ENCODE measurements at places on chromosomes 7 and 10.
A peak's percentile ranks its signal among the peaks of the same experiment; 100 is the strongest.

GRCh38 chr7:157309988-157310668 lies 26.7 kb upstream of the DNAJB6 start:
- DNase-seq = no peak

- DNase-seq = no peak
Measured at GRCh38 chr10:131625041-131625440, 275.8 kb upstream of the PPP2R2D start.

GRCh38 chr10:83724471-83725241 lies 414.7 kb upstream of the GHITM start:
- no peak for DNase-seq

DNA sequence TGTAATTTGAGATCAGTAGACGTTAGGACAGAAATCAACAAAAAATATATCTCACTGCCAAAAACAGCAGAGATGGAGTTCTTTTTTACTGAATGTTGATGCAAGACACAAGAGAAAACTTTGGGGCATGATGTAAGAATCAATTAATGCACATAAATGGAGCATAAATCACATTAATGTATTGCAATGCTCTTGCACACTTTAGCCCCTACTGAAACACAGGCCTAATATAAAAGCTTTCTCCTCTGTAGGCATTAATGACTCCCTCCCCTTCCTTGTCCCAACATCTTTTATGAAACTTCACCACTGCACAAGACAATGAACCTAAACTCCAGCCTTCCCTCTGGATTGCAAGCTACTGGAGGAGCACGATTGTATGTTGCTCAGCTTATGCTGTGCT lies 58.8 kb downstream of the CACNA2D1 start:
- no peak for DNase-seq

GRCh38 chr7:16652888-16653287 lies 6.9 kb downstream of the BZW2 start:
- no peak for DNase-seq

- DNase-seq = no peak
Measured at GRCh38 chr7:45098983-45099839, 10.4 kb upstream of the NACAD start.

DNA sequence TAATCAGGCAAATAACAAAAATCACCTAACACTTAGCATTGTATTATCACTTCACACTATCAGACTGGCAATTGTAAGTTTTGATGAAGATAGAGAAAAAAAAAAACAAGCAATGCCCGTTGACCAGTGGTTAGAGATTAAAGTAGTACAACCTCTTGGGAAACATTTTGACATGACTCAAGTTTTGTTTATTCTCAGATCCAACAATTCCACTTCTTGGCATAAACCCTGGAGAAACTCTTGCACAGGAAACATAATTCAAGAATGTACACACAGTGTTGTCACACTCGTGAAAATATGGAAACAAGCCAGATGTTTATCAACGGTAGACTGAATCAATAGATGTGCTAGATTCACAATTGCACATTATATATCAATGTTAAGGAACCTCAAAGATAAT lies 37.2 kb downstream of the FRMD4A start:
- DNase-seq = no peak

GRCh38 chr10:26291721-26292480 lies 75.3 kb downstream of the GAD2 start:
- DNase-seq = no peak

DNA sequence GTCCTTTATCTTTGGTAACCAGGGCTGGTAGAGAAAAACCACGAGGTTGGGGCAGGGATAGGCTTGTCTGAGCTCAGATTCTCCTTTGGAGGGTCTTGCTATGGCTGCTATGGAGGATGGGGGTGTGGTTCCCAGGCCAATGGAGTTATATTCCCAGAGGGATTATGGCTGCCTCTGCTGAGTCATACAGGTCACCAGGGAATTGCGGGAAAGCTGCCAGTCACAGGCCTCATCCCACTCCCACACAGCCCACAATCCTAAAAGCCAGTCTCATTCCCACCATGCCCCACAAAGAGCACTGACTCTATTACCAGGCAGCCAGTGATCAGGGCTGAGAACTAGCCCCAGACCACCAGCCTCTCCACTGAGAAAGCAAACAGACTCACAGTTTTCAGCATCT lies 316.6 kb upstream of the TMEM229A start:
- no peak for DNase-seq

DNA sequence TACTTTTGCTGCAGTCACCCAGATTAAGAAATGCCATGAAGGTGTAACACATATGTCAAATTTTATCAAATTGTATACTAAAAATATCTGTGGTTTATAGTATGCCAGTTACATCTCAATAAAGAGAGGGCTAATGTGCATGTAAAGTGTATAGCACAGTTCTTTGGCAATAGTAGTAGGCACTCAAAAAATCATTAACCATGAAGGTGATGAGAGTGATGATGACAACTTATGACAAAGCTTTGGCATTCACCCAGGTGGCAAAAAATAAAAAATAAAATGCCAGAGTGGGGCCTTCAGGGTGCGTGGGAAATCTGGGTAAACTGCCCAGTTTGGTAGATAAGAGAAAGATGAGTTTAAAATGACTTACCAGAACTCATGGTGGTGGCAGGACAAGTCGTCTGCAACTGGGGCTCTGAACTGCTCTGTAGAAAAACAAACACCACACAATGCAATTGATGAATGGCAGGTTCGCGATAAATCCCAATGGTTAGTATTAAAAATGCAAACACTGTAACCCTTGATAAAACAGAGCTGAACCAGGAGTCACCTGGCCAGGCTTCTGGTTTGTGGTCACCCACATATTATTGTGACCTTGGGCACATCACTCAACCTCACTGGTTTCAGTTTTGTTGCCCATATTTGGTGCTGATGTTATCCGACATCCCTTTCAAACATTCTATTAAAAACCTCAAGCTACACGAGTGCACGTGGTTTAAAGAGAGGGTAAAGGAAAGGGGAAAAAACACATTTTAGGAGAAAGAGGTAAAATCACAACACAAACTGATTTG lies 120.2 kb downstream of the SORBS1 start:
- no peak for DNase-seq

DNA sequence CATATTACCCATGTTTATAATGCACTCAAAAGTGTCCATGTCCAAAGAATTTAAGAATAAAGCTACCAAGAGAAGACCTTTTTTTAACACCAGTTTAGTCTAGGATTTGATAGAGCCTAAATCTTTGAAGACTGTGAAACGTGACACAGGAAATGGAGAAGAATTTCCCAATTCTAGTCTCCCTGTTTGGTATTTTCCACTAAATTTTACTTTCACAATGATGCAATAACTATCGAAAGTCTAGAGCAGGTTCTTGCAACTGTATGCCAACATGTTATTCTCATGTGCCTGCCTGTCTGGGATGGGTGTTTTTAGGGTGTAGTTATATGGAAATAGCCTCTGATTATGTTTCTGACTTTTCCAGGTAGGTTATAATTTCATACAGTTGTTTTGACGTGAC lies 6.9 kb upstream of the MXI1 start:
- no peak for DNase-seq

- DNase-seq = no peak
Measured at GRCh38 chr10:127441350-127442219, 107.5 kb upstream of the NPS start.

DNA sequence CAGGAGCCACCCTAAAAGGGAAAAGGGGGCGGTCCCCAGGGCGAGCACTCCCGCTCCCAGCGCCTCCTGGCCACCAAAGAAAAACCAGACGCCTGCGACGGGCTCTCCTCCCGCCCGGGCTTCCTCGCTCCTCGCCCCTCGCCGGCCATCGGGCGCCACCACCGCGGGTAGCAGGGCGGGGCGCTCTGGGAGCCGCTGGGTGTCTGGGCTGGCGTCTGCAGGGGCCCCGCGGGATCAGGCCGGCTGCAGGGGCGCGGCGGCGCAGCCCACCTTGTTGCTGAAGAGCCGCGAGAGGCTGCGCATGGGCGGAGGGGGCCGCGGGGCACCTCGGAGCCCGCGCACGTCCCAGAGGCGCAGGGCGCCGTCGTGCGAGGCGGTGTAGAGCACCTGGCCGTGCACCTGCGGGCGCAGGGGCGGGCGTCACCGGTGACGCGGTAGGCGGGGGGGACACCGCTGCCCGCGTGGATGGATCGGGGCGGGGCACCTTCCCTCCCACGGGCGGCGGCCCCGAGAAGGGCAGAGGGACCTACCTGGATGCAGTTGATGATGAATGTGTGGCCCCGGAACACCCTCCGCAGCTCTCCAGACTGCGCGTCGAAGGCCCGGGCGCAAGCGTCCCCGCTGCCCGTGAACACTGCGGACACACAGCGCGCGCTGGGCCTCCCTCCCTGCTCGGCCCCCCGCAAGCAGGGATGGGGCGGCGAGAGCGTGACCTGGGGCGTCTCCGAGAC lies 28.3 kb downstream of the WDR86 start:
- DNase-seq = peak; percentile 83

GRCh38 chr7:102415685-102416225 lies 17.6 kb upstream of the ORAI2 start:
- DNase-seq = peak; percentile 57

DNA sequence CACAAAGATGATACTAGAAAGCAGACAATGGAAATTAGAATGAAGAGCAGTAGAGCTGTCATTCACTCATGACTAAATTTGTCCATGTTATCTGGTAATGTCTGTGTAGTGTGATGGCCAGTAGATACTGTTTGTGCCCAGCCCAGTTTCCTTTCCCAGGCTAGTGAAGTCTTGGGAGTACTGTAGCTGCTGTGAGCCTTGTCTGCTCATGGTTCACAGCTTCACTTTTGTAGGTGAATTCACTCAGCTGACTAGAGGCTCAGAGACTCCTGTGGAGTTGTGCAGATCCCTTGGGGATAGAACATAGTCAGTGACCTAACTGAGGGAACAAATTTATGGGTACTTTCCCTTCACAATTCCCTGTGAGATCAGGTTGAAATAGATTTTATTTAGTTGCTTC lies 572.5 kb downstream of the ARL4A start:
- DNase-seq = no peak

DNA sequence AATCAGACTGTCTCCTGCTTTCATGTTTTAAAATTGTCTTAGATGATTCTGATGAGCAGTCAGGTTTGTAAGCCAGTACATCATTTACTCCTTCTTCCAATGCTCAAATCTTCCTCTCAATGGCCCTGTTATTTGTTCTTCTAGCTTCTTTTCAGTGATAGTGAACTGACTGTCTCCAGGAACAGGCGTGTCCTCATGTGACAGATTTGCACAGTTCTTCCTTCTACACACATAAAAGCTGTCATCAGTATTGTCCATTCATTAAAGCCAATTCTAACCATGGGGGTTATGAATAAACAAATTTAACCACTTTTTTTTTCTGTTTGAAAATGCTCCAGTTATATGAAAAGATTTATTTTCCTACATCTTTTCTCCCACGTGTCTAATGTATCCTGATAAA lies 308.7 kb upstream of the SORCS1 start:
- no peak for DNase-seq

- DNase-seq = no peak
Measured at GRCh38 chr7:4240520-4241303, 441.4 kb upstream of the FOXK1 start.

GRCh38 chr7:1945558-1945957 lies 275.5 kb downstream of the ELFN1 start:
- DNase-seq = no peak

GRCh38 chr7:64277630-64278029 lies 36.1 kb upstream of the ZNF736 start:
- no peak for DNase-seq

All from CD4-positive, alpha-beta memory T cell (primary cell).